ENCODE measurements at places on chromosomes 3 and 15.
A peak's percentile ranks its signal among the peaks of the same experiment; 100 is the strongest.

- no peak for DNase-seq
Measured at GRCh38 chr3:183824761-183825455, 469 bp downstream of the MAP6D1 start.

GRCh38 chr3:85455561-85456200, 496.9 kb downstream of the CADM2 start:
- DNase-seq: no peak

GRCh38 chr3:135348690-135349089, 553.6 kb downstream of the EPHB1 start:
- no peak for DNase-seq

DNA sequence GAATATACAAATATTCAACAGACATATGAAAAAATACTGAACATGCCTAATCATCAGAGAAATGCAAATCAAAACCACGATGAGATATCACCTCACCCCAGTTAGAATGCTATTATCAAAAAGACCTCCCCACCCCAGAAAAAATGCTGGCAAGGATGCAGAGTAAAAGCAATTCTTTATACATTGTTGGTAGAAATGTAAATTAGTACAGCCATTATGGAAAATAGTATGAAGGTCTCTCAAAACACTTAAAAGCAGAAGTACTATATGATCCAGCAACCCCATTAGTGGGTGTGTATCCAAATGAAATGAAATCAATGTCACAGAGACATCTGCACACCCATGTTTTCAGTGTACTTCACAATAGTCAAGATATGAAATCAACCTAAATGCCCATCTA, 308.7 kb downstream of the CHST2 start:
- DNase-seq: no peak

DNA sequence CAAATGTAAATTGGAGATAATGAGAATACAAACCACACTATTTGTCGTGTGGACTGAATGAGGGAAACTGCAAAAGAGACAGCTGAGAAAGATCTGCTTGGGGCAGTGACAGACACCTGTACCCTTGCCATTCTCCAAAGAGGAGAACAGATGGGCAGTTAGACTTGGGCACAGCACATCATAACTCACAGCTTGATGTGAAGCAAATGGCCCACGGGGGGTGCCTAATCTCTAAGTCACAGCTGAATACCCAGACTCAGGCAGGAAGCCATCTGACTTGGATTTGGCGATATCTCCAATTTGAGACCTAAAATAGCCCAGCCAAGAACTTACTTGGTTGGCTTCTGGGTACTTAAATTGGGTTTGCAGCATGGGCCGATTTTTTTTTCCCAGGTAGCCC, 10.0 kb upstream of the SLC6A11 start:
- no peak for DNase-seq

- DNase-seq: peak; percentile 28
Measured at GRCh38 chr3:60645801-60646200, 605.5 kb downstream of the FHIT start.

DNA sequence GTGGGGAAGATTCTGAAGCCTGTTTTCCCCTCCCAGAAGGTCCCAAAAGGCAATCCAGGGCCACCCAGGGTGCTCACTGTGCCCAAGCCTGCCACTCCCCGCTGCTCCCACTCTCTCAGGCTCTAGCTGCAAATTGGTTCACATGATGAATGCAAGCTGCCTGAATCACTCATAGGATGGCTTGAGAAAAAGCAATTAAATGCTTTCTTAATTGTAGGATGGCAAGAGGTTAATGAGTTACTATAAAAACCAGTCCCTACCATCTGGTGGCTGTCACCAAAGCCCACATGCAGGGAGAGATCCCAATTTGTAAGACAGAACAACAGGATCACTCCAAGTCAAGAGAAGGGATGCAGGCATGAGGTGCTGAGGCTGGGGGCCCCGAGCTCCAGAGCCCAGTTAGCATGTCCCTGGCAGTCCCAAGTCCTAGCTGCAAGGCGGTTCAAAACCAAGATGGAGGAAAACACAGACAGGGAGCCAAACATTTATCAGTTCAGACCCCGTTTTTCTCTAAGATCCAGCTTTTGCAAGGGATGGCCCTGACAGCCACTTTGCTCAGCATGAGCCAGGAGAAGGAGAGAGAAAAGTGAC, 207.1 kb downstream of the UACA start:
- no peak for DNase-seq

- DNase-seq: peak; percentile 67
Measured at GRCh38 chr15:74460871-74461846, at the start of gene UBL7. UBL7 (minus strand) TSS chr15:74461160; CDS start chr15:74458867, 2,293 bp downstream.

DNA sequence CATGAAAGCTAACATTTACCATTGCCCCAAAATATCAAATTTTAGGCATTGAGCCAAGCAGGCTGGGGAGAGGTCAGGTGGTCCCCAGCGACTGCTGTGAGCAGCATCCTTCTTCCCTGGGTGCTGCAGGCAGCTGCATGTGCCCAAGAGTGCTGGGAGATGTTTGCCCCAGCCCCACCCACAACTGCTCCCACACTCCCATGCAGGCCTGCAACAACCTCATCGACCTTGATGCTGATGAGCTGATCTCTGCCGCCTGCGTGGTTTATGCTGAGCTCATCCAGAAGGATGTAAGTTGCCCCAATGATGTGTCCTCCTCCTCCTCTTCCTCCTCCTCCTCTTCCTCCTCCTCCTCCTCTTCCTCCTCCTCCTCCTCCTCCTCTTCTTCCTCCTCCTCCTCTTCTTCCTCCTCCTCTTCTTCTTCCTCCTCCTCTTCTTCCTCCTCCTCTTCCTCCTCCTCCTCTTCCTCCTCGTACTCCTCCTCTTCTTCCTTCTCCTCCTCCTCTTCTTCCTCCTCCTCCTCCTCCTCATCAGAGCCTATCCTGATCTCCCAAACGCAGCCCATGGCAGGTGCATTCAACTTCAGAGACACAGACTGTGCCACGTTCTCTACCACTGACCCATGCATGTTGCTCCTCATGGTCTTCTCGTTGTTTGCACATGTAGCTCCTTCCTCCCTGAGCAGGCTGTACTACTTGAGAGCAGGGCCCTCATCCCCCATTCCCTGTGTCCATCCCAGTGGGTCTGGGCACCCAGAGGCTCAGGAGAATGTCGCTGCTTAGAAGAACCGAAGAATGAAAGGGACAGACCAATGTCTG, 15.1 kb downstream of the TBC1D21 start:
- no peak for DNase-seq

- no peak for DNase-seq
Measured at GRCh38 chr3:26827169-26827568, 204.6 kb downstream of the LRRC3B start.

DNA sequence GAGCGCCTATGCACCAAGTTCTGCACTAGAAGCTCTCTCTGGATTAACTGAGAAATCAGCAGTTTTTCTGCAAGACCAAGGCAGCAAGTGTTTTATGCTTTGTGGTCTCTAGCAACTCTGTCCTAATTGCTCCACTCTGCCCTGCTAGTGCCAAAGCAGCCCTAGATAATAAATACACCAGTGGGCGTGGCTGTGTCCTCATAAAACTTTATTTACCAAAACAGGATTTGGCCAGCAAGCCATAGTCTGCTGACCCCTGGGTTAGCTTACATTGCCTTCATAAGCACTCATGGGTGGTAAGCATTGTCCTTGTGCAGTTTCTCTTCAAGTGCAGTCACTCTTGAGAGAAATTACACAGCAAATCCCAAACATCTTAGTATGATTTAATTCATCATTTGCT, 30.7 kb upstream of the SLC24A5 start:
- no peak for DNase-seq

- peak; percentile 41 for DNase-seq
Measured at GRCh38 chr15:57697588-57697987, 8.9 kb upstream of the POLR2M start.

- DNase-seq: no peak
Measured at GRCh38 chr3:8451696-8452095, 49.9 kb upstream of the LMCD1 start.
